ENCODE measurements at places on chromosomes 11 and 22. TPM values are rescaled to one million over a fixed set of nuclear protein-coding genes. Genes with fewer than 3 reads are reported as not detected.

Gene FOLH1
- total RNA-seq: not detected

Gene FJX1
- 22.2 TPM for total RNA-seq

Gene THAP12
- total RNA-seq: 22.2 TPM

Gene TRPM5
- not detected for total RNA-seq

Gene FDXACB1
- 3.7 TPM for total RNA-seq

Gene ACTN3
- under 0.01 TPM for total RNA-seq

Gene APOL3
- total RNA-seq: 5.5 TPM

Gene LAYN
- total RNA-seq: 55.8 TPM

Gene MN1
- 0.18 TPM for total RNA-seq

Gene P2RY6
- total RNA-seq: not detected

Gene EIF3M
- total RNA-seq: 726 TPM

Gene CELSR1
- 0.29 TPM for total RNA-seq

Gene KCNQ1
- not detected for total RNA-seq

Gene NNMT
- total RNA-seq: 574 TPM

Gene FXYD6
- total RNA-seq: not detected

Gene SPON1
- not detected for total RNA-seq

Gene ANKK1
- total RNA-seq: not detected

Gene P2RX3
- not detected for total RNA-seq

Gene NXPE4
- not detected for total RNA-seq

Gene SYT12
- total RNA-seq: 0.58 TPM

Gene KRTAP5-1
- not detected for total RNA-seq

Gene DEFB131B
- not detected for total RNA-seq

Gene KCTD21
- total RNA-seq: 8.7 TPM

Gene SLC37A2
- total RNA-seq: 5.5 TPM

Gene GVQW3
- 1.2 TPM for total RNA-seq

Gene HOATZ
- not detected for total RNA-seq

Gene UBASH3B
- total RNA-seq: 13.3 TPM

Gene SLC22A9
- total RNA-seq: not detected

Gene GLYAT
- not detected for total RNA-seq

Gene OR51E2
- total RNA-seq: not detected

Gene CREB3L1
- 35.7 TPM for total RNA-seq

Gene HEPN1
- total RNA-seq: not detected

Gene UBQLN3
- not detected for total RNA-seq

Gene FADS2
- total RNA-seq: 1,052 TPM

Gene SCGB1C1
- total RNA-seq: not detected

Gene API5
- total RNA-seq: 96.2 TPM

Gene MARK2
- total RNA-seq: 14.7 TPM

Gene CALCA
- total RNA-seq: not detected

Gene CEND1
- 0.89 TPM for total RNA-seq

Gene ANGPTL5
- not detected for total RNA-seq

Data from myometrial cell (primary cell).